ENCODE measurements at places on chromosomes 13 and 19. TPM values are rescaled to one million over a fixed set of nuclear protein-coding genes. Genes with fewer than 3 reads are reported as not detected.

Gene ZNF177
- 0.88 TPM for total RNA-seq

Gene PNMA8A
- 1.2 TPM for total RNA-seq

GRCh38 chr19:28257396-28257795 lies 955.6 kb downstream of the UQCRFS1 start:
- no peak overlapping the region for H3K27ac ChIP-seq
- H3K36me3 ChIP-seq, result no peaks in the 10 kb centered on the region
- no peaks in the 10 kb centered on the region for H3K27me3 ChIP-seq
- DNase-seq, result no peak
- H3K4me3 ChIP-seq, result no peak overlapping the region

GRCh38 chr13:44398606-44399005 lies 25.0 kb downstream of the SERP2 start:
- no peak overlapping the region for H3K4me3 ChIP-seq
- no peak overlapping the region for H3K27ac ChIP-seq
- H3K36me3 ChIP-seq, result no peaks in the 10 kb centered on the region
- H3K27me3 ChIP-seq, result no peaks in the 10 kb centered on the region

- H3K36me3 ChIP-seq, result no peaks in the 10 kb centered on the region
- DNase-seq, result no peak
- no peaks in the 10 kb centered on the region for H3K27me3 ChIP-seq
- peak within 1 kb of the TSS; percentile 49 for H3K27ac ChIP-seq
- peak within 1 kb of the TSS; percentile 16 for H3K4me3 ChIP-seq
These were observed at the start of gene GPR183 for GRCh38 chr13:99307247-99307646. Gene GPR183 (minus strand): TSS chr13:99307399. CDS start chr13:99296145, 11,254 bp downstream.

Gene ZNF45
- 8.7 TPM for total RNA-seq

Data from colonic mucosa (tissue), 4 donors.